ENCODE measurements at places on chromosomes 2 and 18. TPM values are rescaled to one million over a fixed set of nuclear protein-coding genes. Genes with fewer than 3 reads are reported as not detected.
A peak's percentile ranks its signal among the peaks of the same experiment; 100 is the strongest.

The STPG4 gene
- not detected for polyA plus RNA-seq

The DAW1 gene
- not detected for polyA plus RNA-seq

The C1GALT1C1L gene
- polyA plus RNA-seq, result not detected

The AKAIN1 gene
- not detected for polyA plus RNA-seq

The ASXL3 gene
- not detected for polyA plus RNA-seq

The MGAT4A gene
- 127 TPM for polyA plus RNA-seq

The ZNF385B gene
- polyA plus RNA-seq, result not detected

The VAPA gene
- 262 TPM for polyA plus RNA-seq

GRCh38 chr2:36507408-36507812 is 90.6 kb downstream of the FEZ2 start:
- peak; percentile 10 for DNase-seq

DNA sequence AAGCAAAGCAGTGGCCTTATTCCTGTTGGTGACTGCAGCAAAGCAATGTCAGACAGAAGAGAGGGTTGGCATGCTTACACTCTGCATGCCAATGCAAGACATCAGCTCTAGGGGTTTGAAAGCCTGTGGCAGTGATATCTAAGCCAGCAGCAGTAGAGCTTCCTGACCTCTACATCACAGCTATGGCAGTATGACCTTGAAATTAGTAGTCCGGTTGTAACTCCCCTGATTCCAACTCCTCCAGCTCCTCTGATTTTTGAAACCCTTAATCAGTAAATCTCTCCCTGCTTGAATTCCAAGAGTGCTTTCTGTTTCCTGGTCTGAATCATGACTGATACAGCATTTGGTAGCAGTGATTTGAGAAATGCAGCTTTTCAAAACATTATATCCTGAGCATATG is 60.0 kb upstream of the LRP1B start:
- no peak for DNase-seq

GRCh38 chr2:105645031-105645937 is 99.4 kb upstream of the NCK2 start:
- DNase-seq, result no peak

- DNase-seq, result no peak
Measured at GRCh38 chr2:19356545-19357401, 1.6 kb downstream of the OSR1 start.

DNA sequence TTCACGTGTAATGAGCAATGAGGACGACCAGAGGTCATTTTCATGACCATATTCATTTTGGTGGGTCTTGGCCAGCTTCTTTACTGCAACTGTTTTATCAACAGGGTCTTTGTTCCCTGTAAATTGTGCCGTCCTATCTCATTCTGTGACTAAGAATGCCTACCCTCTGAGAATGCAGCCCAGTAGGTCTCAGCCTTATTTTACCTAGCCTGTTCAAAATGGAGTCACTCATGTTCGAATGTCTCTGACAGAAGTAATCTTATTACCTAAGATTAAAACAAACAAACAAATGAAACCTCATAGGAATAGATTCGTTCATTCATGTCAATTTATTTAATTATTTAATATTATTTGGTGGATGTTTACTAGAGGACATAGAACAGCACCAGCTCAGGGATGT is 714.8 kb downstream of the ADCYAP1 start:
- DNase-seq, result no peak

DNA sequence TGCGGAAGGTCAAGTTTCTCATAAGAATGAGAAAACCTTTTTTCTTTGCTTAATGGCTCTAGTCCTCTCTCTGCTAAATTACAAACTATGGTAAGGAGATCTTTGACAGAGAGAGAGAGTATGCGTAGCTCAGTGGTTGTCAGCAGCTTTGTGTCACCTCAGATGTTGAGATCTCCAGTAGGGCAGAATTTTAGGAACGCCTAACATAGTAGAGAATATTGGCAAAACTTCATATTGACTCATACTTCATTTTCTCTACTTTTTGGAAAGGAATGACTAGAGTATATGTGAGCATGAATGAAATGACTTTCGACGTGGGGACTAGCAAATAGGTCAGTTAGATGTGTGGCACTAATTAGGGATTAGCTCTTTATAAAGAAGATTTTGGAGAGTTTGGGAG is 64.0 kb downstream of the WDR7 start:
- DNase-seq, result no peak

DNA sequence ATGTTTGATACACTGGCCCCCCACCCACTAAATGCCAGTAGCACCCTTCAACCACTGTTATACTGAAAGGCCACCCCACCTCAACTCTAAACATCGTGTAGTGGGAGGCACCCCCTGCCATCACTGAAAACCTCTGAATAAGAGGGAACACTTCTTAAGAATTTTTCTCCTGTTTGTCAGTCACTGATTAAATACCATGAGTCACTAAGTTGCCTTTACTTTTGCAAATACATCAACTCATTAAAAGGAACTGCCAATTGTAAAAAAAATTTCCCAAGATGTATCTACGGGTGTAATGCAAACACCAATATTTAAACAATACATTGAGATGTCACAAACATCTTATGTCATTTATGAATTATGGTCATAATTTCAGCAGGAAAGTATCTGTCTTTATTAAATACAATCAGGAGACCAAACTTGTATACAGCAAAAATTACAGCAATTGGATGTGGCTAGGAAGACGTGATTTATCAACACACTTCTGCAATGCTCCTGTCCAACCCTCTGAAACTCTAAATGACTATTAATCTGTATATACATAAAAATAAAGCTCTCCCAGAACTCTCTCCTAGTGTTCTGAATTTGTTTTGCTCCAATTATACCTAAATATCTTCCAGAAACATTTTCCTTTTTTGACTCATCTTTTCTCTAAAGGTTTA is 144.1 kb upstream of the STK17B start:
- no peak for DNase-seq

GRCh38 chr18:34543356-34543755 is 166.7 kb upstream of the DTNA start:
- DNase-seq, result no peak

DNA sequence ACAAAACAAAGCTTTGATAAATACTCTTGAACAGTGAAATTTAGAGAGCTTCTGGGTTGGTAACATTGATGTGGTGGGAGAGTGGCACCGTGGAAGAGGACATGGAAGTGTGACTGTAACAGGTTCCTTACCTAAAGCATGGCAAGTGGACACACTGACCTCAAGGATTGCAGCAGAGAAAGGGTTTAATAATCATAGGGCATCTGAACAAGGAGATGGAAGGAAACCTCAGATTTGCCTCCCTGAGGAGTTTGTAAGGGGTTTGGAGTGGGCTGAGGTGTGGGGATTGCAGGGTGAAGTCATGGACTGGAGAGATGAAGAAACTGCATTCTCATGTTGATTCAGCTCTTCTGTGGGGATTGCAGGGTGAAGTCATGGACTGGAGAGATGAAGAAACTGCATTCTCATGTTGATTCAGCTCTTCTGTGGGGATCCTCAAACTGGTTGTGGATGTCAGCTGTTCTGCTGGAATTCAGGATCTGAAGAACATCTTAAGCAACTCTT is 83.8 kb upstream of the TLK1 start:
- no peak for DNase-seq

DNA sequence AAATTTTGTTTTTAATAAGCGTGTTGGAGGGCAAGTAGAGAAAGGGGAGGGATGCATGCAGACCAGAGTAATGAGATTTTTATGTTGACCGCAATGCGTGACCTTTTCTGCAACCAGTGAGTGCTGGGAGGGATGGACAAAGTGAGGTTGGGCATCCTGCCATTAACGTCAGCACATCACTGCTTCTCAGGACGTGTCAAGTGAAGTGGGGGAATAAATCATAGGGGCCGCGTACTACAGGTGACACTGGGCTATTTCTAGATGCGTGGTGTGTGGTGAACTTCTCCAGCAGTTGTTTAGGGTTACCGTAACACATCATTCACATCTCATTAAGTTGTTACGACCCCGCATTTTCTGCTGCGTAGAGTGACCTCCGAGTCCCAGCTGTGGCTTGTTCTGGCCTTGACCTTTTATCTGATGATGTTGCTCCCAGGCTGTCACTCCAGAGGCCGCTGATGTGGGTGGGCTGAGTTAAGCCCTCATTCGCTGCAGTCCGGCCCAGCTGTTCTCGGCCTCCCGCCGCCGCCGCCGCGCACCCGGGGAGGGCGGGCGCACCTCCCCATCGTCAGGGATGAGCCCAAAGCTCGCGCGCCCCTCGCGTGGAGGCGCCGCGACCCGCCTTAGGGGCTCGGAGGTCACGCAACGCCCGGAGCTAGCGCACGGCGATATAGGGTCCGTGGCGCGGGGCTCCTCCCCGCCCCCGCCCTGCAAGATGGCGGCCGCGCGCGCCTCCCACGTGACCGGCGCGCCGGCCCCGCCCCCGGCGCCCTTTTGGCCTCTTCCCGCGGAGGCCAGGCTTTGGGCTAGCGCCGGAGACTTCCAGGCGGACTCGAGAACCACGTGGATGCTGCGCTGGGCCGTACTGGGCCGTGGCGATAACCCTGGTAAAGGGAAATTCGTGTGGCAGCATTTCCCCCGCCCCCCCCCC is 3.5 kb downstream of the ZCCHC2 start:
- peak; percentile 71 for DNase-seq

GRCh38 chr18:78820161-78820834 is 159.3 kb upstream of the SALL3 start:
- no peak for DNase-seq

DNA sequence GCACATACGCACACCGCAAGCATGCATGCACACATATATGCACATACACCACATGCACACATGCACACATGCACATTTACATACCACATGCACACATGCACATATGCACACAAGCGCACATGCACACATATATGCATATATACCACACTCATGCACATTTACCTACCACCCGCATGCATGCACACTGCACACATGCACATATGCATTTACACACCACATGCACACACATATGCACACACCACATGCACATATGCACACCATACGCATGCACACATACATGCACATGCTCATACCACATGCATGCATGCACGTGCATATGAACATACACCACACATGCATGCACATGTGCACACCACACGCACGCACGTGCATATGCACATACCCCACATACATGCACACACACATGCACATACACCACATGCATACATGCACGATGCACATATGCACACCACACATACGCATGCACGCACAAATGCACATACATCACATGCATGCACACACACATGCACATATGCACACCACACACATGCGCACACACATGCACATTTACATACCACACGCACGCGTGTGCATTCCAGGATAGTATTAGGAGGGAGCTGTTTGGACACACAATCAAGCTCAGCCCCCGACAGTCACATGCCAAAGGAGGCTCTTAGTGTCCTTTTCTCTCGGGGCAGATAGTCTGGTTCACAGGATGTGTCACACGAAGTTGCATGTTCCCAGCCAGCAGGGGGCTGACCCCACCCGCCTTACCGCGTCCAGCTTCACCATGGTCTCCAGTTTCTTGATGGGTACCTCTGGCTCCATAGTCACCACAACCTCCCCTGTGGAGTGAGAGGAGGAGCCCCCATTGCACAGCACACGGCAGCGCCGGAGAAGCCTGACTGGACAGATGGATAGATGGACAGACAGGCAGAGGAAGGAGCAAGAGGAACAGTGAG is 5.9 kb downstream of the OTOF start:
- DNase-seq, result no peak

DNA sequence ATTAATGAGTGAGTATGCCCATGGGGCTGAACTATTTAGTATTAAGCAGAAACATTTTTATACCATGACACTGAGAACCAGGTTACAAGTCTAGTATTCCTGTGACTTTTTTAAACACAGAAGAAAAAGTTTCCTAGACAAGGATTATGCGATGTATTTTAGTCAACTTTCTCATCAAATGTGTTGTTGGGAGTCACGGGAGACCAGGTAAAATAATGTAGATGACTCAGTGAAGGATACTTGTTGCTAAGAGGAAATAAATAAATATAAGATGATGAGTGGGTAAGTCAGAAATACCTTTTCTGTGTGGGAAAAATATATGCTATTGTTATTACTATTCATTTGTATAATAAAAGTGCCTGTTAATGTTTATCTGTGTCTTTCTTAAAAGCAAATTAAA is 23.4 kb downstream of the MBD5 start:
- no peak for DNase-seq
